ENCODE measurements at places on chromosomes 13 and 19.
A peak's percentile ranks its signal among the peaks of the same experiment; 100 is the strongest.

DNA sequence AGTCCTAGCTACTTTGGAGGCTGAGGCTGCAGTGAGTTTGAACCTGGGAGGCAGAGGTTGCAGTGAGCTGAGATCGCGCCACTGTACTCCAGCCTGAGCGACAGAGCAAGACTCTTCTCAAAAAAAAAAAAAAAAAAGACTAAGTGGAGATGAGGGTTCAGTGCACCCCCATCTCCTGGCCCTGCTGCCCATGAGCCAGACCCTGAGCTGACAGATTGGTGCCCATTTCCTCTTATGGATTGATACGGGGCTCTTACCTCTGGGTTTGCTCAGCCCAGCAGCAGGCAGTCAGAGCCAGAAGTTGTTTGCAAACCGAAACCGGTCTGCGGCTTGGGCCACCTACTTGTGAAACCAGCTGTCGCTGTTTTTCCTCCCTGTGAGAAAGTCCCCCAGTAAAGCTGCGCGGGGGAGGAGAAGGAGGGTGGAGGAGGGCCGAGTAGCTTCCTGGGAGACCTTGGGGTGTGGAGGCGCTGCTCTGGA, 36.9 kb downstream of the ARRDC2 start:
- peak; percentile 97 for DNase-seq

DNA sequence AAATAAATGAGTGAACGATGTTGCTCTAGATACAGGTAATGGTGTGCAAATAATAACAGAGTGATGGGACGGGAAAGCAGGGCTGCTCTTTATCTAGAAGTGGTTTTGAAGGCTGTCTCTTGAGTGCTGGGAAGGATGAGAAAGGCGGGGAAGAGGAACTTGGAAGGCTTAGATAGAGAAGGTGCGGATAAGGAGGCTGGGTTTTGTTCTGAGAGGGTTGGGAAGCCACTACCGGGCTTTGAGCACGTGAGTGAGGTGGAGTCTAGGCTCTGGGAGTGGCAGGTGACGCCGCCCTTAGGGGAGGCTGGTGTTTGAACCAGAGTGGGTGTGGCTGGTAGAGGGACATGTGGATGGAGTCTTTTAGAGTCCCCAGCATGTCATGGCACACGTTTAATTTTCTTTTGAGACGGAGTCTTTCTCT, 811 bp downstream of the ARMC6 start:
- peak; percentile 84 for DNase-seq

- no peak for DNase-seq
Observed at GRCh38 chr13:101681834-101682233, 229.4 kb downstream of the ITGBL1 start.

DNA sequence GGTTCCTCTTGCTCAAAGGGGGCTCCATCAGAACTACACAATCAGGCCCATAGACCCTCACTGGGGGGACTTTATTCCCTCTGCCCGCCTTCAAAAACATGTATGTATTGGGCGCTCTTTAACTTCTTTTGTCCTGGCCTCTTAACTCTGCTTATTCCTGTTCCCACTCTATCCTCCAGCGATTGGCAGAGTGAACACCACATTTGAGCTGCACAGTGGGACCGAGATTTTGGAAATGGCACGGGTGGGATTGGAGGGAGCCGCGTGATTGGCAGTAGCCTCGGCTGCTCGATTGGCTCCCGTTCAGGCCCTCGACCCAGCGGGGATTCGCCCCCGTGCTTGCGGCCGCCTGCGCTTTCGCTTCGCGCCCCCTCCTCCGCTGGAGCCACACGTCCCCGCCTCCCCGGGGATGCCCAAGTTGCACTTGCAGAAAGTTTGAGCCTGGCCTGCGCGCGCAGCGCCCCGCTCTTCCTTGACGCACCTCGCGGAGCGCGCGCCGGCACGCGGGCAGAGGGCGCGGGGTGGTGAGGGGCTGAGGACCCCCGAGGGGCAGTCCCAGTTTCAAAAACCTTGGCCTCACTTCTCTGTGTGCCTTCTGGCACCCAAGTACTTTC, at the start of gene ZIC5:
Gene ZIC5 (minus strand): TSS at position 192 of the 614 bp plus-strand sequence. CDS start 164 bp downstream, at position 28.
- no peak for DNase-seq

GRCh38 chr13:50167967-50168366, 152.7 kb downstream of the KCNRG start:
- no peak for DNase-seq

DNA sequence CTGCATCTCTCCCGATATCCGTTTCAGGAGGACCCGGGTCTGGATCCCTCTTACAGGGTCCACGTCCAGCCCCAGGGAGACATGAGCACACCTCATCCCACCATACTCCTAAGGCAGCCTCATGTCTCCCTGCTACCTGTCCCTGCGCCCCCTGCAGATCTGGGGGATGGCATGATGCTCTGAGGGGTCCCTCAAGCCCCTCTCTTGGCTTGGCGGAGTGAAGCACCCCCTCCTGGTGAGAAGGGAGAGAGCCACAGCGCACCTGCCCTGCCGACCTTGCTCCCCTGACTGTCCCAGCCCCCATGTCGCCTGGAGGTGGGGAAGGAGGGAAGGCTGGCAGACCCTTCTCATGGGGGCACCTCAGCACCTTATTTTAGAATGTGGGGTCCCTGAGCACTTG, 21.5 kb upstream of the ARHGEF7 start:
- no peak for DNase-seq

GRCh38 chr13:29284726-29285125, 310.8 kb downstream of the SLC7A1 start:
- DNase-seq, result no peak

DNA sequence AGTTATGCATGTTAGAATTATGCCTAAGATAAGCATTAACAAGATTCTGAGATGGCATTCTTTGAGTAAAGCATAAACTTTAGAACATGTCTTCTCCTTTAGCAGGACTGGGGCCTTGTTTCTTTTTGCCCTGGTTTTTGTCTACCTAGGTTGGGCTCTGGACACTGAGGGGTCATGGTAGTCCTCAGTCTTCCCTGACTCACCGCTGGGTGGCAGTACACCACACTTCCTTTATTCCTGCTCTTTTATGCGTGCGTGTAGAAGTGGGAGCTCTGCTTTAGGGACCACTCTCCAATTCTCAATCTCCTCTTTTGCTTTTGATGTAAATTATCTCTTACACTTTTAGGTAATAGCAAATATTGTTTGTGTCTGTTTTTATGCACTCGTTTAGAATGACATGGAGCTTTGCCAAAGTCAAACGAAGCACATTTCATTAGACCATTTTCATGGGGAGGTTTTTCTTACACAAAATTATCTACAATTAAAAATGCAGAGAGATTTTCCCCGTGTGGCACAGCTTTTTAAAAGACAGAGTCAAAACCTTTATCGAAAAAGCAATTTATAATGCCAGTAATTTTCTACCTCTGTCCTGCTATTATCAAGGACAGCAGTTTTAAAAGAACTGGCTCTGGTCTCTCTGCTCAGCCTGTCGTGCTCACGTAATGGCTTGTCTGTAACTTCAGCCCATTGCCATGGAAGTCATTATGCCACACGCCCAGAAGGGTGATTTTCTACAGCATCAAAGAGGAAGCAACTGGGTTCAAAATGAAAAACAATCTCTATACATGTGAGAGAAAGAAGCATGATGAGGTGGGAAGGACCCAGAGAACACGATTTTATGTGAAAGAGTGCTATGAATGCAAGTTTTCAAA, 413.9 kb downstream of the COG6 start:
- peak; percentile 73 for DNase-seq

- DNase-seq, result peak; percentile 76
Observed at GRCh38 chr13:99296398-99296797, 10.8 kb downstream of the GPR183 start.

- no peak for DNase-seq
Observed at GRCh38 chr13:35345992-35346391, 130.5 kb downstream of the MAB21L1 start.

GRCh38 chr13:108830916-108831315, 201.5 kb downstream of the MYO16 start:
- no peak for DNase-seq

DNA sequence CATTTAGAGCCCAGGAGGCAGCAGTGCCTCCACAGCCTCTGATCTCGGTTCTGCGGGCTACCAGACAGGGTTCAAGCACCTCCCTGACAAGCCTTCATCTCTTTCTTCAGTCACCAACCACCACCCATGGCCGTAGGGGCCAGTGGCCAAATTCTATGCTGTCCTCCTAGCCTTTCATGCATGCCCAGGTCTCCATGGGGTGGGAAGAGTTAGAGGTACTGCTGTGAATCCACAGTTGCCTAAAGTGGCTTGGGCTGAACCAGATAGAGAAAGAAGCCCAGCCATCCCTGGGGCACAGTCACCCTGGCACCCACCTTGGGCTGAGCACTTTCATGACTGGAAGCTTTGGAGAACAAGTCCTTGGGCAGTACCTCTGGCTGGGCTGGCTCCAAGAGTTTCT, 97.4 kb downstream of the ZDHHC20 start:
- DNase-seq, result no peak

DNA sequence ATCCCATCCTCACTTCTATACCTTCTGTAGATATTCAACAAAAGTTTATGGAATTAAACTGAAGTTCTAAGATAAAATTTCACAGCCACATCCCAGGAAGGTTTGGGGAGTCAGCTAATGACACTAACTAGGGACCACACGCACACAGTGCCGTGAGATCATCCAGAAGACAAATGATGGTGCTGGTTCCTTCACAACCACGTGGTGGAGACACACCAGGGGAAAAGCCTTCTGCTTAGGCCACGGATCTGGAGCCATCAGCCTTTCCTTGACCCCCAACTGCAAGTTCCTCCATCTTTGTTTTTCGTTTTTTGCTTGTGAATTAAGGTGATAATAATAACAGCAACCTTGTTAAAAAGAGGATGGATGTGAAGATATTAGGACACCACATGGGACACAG, 241.6 kb upstream of the MAB21L1 start:
- no peak for DNase-seq

- DNase-seq, result no peak
Observed at GRCh38 chr13:41289463-41289881, 21.6 kb upstream of the NAA16 start.

DNA sequence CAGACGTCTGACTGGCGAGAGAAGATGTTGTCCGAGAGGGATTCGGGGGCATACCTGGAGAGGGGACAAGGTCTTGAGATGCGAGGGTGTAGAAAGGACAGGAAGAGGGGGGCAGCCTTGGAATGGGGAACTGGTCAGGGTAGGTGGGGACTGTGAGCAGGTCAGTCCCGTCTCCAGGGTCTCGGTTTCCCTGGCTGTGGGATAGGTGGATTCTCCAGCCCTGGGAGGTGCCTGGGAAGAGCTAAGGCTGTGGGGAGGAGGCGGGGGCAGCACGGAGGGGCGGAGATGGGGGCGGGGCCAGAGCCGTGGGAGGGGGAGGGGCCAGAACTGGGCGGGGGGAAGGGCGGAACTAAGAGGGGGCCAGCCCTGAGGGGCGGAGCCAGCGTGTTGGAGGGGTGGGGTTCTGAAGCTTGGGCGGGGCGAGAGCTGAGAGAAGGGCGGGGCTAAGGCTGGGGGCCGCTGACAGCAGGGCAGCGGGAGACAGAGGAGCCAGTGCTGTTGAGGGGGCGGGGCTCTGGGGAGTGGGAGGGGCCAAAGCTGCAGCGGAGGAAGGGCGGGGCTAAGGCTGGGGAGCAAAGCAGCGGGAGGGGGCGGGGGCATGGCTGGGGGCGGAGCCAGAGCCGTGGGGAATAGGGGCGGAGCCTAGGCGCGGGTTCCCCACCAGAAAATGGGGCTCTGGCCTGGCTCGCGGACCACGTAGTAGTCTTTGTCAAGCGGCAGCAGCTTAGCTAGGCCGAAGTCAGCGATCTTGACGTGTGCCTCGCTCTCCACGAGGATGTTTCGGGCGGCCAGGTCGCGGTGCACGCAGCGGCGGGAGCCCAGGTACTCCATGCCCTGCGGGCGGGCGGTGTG, 9.5 kb upstream of the INSL3 start:
- no peak for DNase-seq

DNA sequence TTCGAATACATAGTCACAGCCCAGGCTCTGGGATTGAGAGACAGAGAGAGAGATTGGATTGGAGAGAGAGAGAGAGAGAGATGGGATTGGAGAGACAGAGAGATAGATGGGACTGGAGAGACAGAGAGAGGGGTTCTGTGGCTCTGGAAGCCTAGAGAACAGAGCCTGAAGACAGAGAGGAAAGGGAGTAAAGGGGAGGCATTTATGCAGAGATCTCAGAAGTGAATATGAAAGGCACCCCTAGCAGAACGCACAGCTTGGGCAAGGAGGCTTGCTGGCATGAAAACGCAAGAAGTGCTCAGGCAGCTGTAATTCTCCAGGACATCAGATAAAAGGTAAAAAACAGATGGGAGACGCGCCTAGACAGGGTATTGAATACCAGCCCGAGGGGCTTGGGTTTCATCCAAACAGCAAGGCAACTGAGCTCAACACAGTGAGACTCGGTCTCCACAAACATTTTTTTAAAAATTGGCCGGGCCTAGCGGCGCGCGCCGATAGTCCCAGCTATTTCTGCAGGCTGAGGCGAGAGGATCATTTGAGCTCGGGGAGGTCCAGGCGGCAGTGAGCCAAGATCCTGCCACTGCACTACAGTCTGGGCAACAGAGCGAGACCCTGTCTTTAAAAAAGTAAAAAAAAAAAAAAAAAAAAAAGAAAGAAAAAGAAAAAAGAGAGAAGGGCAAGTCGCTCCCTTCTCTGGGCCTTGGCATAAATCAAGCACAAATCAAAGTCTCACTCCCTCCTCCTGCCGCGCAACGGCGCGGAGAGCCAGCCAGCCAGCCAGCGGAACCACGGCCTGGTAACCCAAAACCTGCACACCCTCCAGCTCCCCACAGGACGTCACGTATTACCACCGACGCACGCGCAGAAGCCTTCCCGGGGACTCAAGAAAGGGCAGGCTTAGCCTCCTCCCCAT, 774 bp upstream of the PPP2R1A start:
- no peak for DNase-seq

DNA sequence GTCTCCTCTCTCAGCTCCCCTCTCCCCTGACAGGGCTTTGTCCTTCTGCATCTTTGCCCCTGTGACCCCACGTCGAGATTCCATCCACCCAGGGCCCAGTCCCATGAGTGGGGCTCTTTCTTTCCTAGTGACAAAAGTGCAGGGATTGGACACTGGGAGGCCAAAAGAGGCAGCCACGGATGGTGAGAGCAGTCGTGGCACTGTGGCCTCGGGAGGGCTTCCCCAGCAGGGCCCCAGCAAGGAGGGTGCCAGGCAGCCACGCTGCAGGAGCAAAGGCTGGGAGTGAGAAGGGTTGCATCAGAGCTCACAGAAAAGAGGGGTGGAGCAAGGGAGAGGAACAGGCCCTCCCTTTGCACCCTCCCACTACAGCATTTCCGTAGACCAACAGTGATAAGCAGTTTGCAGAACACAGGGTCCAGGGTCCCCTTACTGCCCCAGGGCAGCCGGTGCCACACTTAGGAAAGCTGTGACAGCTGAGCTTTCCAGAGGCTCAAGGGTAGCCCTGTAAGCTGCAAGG, 4.9 kb downstream of the ZSCAN1 start:
- DNase-seq, result no peak

GRCh38 chr13:103839460-103839859, 773.2 kb upstream of the SLC10A2 start:
- DNase-seq, result no peak
